ENCODE measurements at places on chromosomes 2 and 18.
A peak's percentile ranks its signal among the peaks of the same experiment; 100 is the strongest.

DNA sequence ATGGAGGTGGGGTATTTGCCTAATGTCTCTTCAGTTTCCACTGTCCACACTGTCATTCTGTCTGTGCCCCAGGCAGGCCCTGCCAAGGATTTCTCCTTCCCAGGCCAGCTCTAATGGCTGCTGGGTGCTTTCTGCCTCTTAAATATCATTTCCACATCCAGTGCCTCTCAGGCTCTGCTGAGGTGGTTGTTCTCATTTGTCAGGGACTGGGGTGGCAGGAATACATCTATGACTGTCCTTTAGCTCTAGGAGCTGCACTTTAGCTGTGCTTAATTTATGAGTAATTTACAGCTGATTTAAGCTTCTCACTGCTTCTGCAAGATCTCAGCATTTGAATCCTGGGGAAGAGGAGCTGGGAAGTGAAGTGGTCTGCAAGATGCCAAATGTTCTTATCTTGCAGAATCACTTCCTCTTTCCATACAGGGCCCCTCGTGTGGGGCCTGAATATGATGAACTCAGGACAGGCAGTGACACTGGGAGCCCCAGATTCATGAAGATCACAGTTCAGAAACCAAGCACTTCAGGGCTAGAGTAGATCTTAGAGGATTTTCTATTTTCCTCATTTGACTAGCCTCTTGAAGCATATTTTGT is 150.2 kb downstream of the FSHR start:
- no peak for DNase-seq

GRCh38 chr2:241637795-241638660 is 535 bp downstream of the ATG4B start:
- DNase-seq = no peak

- DNase-seq = no peak
These were observed 46.9 kb upstream of the KCNH7 start for GRCh38 chr2:162885281-162886070.

DNA sequence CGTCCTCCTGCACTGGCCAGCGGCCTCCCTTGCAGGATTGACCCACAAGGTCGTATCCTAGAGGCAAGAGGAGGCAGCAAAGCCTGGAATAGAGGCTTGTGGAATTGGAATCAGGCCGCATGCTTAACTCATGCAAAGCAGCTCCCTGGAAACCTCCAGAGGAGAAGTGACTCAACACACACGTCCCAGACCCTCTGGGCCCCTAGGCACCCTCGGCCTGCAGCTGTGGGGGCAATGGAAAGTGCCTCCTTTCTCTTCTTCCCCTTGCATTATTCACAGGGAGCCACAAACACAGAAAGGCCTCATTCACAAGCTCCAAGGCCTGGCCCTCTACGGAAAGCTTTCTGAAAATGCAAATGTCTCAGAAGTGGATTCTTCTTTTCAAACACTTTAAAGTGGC is 19.6 kb downstream of the SPATA3 start:
- no peak for DNase-seq

DNA sequence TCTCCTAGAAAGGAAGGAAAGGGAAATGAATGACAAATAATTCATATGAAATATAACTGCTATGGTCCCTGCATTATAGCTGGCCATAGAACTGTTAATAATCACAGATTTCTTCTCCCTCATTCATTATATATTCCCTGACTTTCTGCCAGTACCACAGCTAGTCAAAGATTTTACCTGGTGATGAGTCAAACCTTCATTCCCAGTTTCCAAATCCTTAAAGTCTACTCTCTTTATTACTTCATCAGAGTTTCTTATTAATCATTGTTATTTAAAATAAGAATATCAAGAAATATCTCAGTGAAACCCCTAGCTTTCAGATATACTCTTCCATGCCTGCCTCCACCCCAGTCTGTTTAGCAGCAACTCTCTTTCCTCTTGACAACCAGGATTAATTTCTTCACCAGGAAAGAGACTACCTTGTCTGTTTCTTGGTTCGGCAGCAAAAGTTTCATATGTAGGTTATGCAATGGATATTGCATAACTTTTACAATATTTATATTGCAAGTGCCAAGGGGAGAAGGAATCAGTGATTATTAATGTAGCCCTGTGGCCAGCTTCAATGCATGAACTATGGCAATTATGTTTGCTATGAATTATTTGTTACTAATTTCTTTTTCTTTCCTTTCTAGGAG is 533.8 kb downstream of the FBXO15 start:
- no peak for DNase-seq

DNA sequence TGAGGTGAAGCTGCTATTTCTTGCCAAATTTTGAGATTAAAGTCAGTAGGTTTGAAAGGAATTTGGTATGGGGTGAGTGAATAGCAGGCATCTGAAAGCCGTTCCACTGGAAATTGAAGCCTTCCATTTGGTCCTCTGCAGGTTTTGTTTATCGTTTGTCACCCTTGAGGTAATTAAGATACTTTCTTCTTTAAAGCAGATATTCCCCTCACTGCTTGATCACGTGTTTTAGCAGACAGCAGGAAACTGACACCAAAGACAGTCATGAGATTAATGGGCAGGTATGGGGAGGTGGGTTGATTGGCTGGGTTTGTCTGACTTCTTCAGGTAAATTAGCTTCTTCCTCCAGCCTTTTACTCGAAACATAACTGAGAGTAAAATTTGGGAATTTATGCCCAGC is 10.7 kb downstream of the LPIN1 start:
- DNase-seq = no peak

DNA sequence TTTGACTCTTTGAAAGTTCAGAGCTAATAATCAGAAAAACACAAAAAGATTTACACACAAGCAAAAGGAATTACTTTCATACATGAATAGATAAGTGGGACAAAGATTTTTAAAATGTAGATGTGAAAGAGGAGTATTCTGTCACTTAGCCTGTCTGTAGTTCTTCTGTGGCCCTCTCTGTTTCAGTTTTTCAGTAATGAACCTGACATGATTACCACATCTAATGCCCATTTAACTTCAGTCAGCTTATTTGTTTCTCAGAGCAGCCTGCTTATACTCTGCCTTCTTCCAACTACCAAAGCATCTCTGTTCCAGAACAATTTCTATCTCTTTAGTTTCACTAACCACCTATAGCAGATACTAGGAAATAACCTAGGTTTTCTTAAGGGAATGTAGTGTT is 34.4 kb upstream of the ACADL start:
- DNase-seq = no peak

- DNase-seq = peak; percentile 71
These were observed 18.0 kb downstream of the ARID5A start for GRCh38 chr2:96554293-96555145.

DNA sequence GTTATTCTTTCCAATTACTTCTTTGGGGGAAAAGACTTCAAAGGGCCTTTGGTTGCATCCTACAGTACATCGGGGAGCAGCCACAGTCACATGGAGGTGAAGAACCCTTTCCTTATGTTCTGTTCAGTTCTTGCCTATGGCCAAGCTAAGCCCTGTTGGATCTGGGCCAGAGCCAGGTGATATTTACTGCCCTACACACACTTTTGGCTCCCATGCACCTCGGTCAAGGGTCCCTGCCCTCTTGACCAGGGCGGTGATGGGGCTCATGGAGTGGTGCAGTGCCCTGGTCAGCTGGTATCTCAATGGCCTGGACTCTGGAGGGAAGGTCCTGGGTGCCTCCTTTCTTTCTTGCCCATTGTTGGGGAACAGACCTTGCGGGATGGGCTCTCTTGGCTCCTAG is 98.7 kb downstream of the VAPA start:
- no peak for DNase-seq

DNA sequence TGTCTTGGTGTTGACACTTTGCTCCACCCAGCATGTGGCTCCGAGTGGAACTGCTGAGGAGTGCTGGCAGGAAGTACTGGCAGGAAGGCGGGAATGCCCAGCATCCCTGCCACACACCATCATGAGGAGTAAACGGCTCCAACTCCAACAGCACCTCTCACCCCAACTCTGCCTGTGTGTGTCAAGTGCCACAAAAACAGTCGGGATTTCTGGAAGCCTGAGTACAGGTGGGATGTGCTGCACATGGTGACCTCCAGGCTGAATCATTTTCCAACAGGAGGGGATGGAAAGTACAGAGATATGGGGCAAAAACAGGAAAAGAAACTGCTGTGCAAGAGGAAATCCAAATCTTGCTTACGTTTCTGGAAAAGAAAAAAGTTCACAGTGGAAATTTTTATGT is 53.6 kb downstream of the PARD6G start:
- DNase-seq = no peak

- DNase-seq = no peak
These were observed 1.7 kb upstream of the AQP12A start for GRCh38 chr2:240689975-240690374.

- no peak for DNase-seq
These were observed 16.8 kb upstream of the KLHL30 start for GRCh38 chr2:238121511-238122286.

GRCh38 chr2:59019566-59020159 is 778.5 kb upstream of the FANCL start:
- DNase-seq = no peak

GRCh38 chr2:191384829-191385228 is 139.6 kb downstream of the MYO1B start:
- DNase-seq = no peak

- no peak for DNase-seq
These were observed 219.8 kb downstream of the ADCYAP1 start for GRCh38 chr18:1124495-1124894.

DNA sequence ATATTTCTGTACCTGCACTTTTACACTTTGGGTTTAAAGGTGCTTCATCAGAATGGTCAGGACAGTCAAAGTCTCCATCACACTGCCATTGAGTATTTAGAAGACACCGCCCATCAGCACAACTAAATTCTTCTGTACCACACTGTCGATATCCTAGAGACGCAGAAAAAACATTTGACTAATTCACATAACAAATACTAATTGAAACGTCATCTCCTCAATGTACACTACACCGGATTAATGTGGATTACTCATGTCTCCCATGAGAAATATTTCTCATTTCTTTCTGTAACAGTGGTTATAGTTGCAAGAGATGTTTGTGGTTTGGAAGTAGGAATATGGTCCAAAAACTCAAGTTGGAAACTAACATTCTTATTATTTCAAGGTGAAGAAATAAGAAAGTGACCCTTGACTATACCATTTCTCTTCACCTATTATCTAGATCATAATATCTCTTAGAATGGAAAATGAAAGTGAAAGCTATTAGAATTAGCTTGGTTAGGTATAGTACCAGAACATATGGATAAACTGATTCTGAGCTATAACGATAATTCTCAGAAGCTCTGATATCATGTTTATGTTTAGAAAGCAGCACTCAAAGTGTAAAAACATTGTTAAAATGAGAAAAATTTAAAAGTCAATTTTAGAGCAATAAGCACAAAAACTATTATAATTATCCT is 1627.7 kb downstream of the LRP1B start:
- no peak for DNase-seq

DNA sequence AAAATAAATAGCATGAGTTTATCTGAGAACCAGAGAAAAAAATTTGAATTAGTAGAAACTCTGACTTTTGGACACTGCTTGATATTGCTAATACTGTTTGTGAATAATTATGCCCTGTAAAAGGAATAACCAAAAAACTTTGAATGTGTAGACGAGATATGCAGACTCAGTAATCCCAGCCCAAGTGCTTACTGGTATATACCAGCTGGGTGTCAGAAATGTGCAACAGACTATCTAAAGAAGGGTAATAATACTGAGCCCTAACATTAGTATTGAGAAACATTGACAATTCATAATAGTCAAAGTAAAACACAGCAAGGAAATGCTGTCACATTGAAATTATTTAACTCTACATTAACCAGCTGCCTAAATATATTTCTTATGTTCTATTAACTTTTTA is 60.5 kb upstream of the ZC3H15 start:
- no peak for DNase-seq

GRCh38 chr2:10584242-10584753 is 105.5 kb downstream of the NOL10 start:
- DNase-seq = no peak

DNA sequence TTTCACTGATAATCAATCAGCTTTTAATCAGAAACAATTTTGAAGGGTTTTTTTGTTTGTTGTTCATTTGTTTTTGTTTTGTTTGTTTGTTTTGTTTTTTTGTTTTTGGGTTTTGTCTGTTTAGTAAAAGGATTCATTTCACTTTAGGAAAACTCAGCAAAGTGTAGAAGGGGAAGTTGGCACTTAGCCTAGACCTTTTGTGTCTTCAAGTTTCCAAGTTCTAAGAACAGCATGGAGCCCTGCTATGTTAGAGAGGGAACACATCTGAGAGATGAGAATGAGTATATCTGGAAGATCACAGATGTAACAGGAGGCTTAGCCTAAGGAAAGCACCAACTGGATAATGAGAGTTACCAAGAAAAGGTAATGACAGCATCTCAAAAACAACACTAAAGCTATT is 501.5 kb downstream of the ERBB4 start:
- DNase-seq = no peak

GRCh38 chr2:14231391-14231898 is 401.1 kb upstream of the LRATD1 start:
- DNase-seq = no peak

GRCh38 chr2:144424559-144425240 is 95.2 kb downstream of the ZEB2 start:
- DNase-seq = no peak

DNA sequence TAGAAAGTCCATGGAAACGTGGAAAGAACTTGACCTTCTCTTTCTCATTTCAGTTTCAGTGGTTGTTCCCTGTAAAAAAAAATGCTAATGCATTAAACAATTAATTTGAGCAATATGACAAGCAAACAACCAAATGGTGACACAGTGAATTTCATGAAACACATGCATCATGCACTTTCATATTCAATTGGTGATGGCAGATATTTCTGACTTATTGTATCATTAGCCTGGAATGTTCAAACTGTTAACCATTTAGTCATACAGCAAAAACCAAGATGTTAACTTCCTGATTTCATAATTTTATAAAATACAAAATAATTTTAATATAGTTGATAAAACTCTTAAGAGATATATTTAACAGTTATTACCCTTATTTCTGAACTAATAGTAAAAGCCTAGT is 85.5 kb downstream of the SCN1A start:
- no peak for DNase-seq

DNA sequence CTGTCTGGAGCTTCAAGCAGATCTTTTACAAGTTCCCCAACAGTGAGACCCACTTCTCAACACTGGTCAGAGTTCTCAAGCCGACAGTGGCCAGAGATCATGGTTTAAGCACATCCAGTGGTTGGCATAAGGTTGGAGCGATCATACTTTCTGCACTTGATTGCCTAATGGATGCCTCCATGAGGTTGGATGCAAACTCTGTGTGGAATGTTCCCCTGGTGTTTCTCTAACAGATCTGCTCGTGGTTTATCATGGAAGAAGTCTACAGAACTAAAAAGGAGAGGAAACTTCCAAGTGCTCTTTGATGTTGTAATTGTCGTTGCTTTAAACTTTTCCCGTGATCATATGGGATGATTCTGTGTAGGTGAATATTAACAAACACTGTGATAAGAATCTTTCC is 60.7 kb downstream of the SH3RF3 start:
- DNase-seq = no peak

DNA sequence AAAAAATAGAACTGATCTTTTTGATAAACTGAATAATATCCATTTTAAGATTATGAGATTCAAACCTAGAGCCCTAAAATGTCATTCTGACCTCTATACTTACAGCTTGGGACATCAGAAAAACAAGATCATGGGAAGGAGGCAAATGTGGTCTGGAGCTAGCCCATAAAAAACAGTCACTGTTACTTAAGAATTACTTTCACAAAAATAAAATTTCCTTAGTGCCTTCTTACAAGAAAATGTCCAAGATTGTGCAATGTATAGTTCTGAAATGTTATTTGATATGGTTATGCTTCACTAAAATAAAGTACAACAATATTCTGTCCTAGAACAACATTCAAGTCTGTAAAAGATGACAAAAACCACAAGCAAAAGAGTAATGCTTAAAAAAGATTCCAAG is 247.6 kb downstream of the DYM start:
- no peak for DNase-seq

Data from activated naive CD4-positive, alpha-beta T cell treated with Interleukin-2 at 50 U/mL for 16 hours (primary cell).